ENCODE measurements at places on chromosomes 5 and 9.
A peak's percentile ranks its signal among the peaks of the same experiment; 100 is the strongest.

GRCh38 chr5:123790226-123790625, 278.2 kb downstream of the CSNK1G3 start:
- DNase-seq: no peak

- no peak for DNase-seq
Measured at GRCh38 chr5:108264533-108264932, 117.4 kb downstream of the FBXL17 start.

GRCh38 chr5:59943452-59944113, 50.1 kb upstream of the PDE4D start:
- DNase-seq: no peak

DNA sequence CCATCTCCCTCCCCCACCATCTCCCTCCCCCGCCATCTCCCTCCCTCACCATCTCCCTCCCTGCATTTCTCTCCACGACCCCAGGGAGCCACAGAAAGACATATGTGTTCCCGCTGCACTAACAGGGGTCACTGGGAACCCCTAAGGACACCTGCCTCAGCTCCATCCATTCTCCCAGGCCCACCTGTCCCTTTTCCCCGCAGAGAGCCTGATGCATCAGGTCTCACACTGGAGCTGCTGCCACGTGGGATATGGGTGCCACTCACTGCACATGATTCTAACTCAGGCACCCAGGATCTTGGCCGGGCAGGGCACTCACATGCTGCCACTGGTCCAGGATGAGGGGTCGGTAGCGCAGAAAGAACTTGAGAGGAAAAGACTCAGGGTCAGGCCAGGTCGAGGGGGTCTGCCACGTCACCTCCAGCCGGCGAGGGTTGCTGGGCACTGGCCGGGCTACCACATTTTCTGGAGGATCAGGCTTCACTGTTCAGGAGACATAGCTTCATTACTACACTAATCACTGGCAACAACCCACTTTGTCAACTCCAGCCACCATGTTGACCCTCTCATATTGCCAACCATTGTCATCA, 33.2 kb upstream of the ENHO start:
- DNase-seq: no peak

DNA sequence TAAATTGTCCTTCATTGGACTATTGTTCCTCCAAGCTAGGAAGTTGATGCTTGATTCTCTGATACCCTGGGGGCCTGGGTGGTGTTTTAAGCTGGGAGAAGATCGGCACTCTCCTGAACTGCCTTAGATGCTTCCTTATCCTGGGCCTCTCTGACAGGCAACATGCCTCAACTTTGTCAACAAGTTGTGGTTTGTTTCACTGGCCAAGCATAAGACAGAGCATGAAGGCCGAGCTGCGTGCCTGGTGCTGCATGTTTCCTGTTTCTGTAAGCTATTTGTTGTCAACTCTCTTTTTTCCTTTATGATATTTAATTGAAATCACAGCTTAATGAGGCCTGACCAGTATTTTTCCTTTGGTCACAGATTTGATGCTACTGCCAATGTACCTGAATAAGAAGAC, 187.6 kb upstream of the TNC start:
- no peak for DNase-seq

- no peak for DNase-seq
Measured at GRCh38 chr9:115373000-115373709, 255.2 kb upstream of the TNC start.

- DNase-seq: no peak
Measured at GRCh38 chr5:99900302-99900852, 634.8 kb upstream of the FAM174A start.

DNA sequence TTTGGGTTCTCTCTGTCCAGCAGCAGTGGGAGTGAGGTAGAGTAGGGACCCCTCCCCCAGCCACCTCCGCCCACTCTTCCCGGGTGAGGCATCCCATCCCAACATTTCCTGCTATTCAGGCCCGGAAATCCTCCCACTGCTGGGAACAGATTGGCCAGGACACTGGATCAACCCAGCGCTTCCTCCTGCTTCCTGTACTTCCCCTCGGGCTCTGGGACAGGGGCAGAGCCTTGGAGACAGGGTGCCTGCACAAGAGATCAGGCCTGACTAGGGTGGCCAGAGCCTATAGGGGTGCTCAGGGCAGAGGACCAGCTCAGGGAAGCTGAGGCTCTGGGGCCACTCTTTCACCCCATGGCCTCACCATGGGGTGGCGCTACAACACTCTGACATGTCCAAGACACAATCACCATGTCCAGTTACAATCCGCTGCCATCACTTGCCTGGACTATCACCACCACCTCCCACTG, 14.5 kb downstream of the SH2D3C start:
- DNase-seq: no peak

DNA sequence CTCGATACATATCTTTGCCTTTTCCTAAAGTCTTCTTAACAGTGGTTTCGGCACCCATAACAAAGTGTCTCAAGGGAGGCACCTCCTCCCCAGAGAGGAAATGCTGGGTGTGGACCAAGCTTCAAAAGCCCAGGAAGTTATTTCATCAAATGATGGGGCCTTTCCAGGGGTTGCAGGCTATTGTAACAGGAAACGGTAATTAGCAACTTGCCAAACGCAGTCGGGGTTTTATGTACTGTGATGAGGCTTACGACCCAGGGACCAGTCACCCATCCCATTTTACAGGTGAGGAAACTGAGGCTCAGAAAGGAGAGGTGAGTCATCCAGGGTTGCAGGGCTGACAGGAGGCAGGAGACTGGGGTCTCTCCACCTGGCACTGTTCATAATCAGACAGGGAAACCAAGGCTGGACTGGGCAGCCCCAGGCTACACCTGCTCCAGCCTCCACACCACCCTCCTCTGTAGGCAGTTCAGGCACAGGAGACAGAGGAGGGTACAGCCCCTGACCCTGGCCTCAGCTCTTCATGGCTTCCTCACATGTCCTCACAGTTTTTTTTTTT, 30.0 kb upstream of the SUSD3 start:
- DNase-seq: peak; percentile 51

GRCh38 chr5:91499943-91500531, 116.9 kb upstream of the ARRDC3 start:
- no peak for DNase-seq

- no peak for DNase-seq
Measured at GRCh38 chr5:108753877-108754276, 6.2 kb downstream of the FER start.

DNA sequence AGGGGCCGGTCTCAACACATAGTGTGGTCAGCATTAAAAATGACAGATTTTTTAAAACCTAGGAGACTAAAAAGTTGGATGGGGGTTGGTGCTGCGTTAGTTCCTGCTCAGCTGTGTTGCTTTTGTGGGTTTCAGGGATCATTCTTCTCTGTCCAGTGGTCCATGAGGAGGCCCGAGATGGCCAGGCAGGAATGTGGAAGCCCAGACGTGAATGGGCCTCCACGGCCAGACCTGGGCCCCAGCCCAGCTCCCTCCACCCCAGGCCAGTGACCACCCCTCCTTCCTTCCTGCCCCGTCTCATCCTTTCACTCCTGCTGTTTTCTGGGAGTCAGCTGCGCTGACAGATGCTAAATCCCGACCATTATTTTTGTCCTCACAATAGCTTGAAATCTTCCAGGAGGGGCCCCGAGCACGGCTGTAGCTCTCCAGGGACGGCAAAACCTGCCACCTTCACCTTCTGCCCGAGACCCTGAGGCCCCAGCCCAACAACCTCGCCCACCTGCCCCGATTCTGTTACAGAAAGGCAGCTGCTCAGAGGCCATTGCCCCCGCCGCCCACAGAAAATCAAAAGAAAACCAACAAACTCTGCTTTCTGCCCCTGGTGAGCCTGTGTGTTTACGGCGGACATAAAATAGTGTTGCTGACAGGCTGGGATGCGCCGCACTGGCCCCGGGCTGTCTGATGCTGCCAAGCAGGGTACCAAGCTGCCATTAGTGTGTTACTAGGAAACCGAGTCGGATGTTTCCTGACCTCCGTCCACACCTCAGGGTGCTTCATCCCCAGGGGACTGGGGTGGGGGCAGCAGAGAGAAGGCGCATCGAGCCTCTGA, 83.7 kb upstream of the SARDH start:
- no peak for DNase-seq

DNA sequence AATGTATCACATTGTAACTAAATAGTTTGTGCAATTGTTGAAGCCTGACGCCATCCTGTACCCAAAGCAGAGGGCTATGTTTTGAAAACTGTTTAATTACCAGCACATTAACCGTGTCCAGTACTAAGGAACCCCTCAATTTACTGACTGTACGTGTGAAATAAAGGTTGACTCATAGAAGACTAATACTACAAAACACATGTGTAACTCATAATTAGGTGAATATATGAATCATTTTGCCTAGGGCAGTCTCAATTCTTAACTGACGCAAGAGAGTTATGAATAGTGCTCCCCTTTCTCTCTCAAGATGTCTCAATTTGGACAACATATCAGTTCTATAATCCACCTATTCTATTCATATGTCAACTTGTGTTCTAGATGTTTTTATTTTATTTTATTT, 558.4 kb downstream of the PRDM9 start:
- no peak for DNase-seq

- DNase-seq: no peak
Measured at GRCh38 chr9:126275386-126276001, 51.1 kb upstream of the MVB12B start.

DNA sequence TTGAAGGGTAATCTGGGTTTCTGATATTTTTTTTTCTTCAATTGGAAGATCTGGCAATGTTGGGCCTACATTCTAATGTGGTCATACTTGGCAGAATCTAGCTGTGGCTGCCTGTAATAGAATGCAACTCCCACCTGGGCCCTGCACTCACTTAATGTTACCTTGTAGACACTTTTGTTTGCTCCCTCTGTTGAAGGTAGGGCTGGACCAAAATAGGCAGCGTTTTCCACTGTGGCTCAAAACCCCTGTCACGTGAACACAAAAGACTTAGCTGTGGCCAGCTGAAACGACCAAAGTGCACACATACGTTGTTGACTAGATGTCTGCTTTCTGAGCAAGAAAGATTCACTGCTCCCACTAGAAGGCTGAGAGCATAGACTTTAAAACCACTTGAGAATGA, 117.6 kb upstream of the HMHB1 start:
- no peak for DNase-seq

- DNase-seq: no peak
Measured at GRCh38 chr9:94687451-94687850, 39.0 kb upstream of the AOPEP start.

DNA sequence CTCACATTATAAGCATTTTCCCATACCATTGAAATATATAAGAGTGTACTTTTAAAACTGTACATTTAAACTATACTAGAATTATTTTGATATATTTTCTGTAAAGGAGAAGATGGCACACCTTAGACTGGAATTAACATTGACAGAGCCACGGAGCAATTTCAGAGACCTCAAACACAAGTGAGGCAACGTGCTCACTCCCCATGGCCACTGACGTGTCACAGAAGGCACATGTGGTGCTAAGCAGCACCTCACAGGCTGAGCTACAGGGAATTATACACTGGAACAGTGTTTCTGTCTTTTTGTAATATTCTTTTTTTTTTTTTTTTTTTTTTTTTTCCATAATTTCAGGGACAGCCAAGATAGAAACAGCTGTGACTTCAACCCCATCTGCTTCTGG, 66.5 kb downstream of the NUP214 start:
- DNase-seq: no peak

DNA sequence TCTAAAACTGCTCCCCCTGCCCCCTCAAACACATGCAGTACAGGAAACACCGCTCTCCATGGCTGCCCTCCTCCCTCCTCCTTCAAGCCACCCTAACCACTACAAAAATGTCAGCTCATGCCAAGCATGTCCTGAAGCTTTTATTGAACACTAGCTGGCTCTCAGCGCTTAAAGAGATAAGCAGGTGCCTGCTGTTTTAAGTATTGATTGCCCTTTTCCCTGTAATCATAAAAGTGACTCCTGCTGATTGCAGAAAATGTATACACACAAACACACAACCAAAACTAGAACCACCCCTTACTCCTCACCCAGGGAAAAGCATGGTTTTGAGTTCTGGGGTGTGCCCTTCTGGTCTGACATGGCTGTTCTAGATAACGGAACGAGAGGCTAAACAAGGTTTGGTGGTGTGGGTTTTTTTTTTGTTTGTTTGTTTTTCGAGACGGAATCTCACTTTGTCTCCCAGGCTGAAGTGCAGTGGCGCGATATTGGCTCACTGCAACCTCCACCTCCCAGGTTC, 3.7 kb upstream of the UCK1 start:
- DNase-seq: peak; percentile 21

GRCh38 chr5:128512894-128513293, 25.2 kb downstream of the FBN2 start:
- DNase-seq: no peak

- no peak for DNase-seq
Measured at GRCh38 chr9:71990466-71990865, 69.9 kb downstream of the C9orf57 start.

DNA sequence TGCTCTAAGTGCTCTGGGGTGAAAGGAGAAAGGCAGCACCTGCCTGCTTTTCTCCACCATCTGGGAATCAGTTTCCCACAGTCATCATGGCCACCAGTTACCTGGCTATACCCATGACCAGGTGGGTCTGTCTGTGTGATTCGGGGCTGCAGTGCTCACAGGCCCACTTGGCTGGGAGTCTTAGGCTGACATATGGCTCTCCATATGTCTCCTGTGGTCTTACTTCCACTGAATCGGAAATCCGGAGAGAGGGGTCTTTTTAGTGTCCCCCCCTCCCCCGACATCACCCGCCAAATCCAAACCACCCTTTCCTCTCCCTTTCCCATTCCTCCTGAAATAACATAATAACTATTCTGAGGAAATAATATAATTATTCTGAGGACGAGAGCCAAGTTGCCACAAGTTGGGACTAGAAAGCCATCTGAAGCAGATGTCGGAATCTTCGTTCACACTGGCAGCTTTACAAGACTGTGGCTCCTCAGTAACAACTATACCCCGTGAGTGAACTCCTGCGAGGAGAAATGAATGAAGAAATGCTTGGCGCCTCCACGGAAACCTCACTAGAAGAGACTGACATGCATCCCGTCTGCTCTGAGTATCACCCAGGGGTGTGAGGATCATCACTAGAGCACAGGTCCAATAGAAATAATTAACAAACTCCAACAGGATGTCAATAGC, 143.4 kb downstream of the MYO10 start:
- DNase-seq: no peak

DNA sequence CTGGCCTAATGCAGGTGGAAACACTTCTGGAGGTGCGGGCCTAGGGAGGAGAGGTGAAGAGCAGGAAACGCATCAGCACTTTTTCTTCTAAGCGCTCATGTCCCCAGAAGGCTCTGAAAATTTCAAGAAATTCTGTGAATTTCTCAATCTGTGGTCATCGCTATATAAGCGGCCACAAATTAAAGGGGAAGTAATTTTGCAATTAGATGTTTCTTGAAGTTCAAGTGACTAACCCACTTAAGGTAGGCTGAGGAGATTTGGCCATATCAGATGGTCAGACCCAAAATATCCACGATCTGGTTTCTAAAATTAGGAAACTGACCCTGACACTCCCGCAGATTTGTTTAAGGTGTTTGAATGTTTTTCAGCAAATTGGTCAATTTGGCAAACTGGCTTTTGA, 16.6 kb upstream of the HMGCR start:
- DNase-seq: no peak

DNA sequence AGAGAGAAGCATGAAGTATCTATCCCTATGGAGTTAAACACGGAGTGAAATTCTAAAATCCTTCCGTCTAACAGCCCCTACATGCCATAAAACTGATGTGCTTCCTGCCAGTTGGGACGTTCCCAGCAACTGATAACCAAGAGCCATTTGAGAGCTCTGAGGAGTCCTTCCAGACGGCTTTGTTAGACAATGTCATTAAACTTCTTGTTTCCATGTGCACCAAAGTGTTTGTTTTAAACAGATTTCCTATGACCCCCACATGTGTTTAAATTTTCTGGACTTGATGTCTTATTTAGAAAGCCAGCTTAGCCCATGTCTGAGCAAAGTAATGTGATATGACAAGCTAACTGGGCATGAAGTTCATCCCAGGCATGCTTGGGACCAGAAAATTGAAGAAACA, 57.2 kb upstream of the LPAR1 start:
- no peak for DNase-seq
